ENCODE measurements at places on chromosomes 3 and 15.

DNA sequence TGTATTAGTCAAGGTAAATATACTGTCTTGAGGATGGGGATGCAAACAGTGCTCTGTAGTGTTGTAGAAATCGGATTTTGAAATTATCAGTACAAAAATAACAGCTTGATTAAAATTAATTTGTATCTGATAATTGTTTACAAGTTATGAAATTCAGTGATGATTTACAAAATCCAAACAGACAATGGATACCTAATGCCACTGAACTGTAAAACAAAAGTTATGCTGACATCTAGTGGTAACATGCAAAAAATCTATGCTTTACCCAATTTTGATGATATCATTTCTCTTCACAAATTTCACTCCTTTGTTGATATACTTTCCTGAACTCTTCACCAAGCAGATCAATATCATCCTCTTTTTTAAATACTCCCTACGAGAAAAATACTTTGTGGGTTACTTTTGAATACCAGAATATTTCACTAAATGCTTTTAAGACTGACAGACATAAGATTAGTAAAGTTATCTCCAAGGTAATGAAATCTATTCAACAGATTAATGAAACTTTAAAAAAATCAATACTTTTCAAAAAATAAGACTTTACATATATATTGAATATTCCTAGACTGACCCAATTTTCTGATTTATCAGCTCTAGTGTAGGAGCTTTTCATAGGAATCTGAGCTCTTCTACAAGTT is 36.0 kb downstream of the MNS1 start:
- DNase-seq: no peak

DNA sequence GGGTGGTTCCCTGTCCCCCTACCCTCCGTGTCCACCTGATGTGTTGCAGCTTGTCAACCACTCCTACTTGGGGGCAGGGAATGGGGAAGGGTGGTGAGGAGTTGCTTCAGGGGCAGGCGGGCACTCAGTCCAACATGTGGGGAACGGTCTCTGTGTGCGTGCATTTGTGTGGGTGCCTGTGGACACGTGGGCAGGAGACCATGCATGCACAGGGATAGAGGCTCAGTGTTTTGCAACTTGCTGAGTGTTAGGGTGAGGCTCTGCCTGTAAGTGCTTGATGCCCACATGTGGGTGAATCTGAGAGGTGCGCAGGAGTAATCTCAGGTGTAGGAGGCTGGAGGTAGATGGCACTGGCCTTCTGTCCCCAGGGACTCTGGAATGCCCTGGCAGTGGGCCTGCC is 24.4 kb upstream of the TMEM115 start:
- no peak for DNase-seq

DNA sequence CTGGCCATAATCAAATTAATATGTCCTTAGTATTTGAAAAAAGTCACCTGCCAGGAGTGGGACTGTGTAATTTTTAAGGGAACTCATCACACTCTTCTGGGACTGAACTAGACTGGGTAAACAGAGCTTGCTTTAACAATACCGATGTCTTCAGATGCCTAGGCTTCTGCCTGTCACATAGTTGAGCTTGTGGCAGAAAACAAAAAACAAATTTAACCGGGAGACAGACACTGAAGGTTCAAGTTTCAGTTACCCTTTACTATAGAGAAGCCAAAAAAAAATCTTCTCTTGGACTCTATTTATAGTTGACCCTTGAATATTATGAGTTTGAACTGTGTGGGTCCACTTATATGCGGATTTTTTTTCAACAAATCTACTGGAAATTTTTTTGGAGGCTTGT is 10.8 kb downstream of the PPP1R2 start:
- DNase-seq: no peak

- no peak for DNase-seq
These were observed 11.6 kb upstream of the AEN start for GRCh38 chr15:88609344-88610090.

DNA sequence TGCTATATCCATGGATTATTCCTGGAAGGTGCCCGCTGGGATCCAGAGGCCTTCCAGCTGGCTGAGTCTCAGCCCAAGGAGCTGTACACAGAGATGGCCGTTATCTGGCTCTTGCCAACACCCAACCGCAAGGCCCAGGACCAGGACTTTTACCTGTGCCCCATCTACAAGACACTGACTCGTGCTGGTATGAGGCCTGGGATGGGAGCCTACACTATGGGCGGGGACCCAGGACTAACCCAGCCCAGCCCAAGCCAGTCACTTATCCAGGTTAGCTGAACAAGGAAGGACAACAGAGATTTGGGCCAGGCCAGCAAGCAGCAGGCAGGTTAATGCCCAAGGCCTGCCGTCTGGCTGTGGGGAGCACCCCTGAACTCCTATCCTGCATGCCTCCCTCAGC is 45.3 kb downstream of the SEMA3G start:
- no peak for DNase-seq

DNA sequence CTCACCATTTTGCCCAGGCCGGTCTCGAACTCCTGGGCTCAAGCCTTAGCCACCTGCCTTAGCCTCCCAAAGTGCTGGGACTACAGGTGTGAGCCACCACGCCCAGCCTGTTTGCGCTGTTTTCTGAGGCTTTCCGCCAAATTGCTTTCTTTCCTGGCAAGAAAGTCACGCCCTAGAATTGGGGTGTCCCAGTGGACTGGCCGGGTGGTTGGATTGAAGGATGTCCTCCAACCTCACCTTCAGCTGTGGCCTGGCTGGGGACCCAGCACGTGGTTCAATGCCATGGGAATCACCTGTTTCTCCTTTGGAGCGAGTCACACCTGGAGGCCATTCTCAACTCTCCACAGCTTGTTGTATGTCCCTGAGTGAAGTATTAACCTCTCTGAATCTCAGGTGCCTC is 5.8 kb upstream of the ANKDD1A start:
- no peak for DNase-seq

DNA sequence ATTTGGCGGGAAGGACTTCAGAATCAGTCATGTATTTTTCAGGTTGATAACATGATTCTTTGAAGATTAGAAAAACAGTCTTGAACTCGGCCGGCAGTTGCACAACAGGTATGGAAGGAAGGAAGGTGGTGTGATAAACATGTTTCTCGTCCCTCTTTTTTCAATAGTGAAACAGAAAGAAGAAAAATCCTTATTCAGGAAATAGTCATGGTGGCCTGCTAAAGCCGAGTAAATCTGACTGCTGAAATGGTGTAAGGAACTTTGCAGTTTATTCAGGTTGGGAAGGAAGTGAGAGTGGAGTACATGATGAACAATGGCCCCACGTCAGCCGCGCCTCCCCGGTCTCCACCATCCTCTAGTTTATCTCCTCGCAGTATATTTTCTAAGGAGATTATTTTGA is 6.7 kb downstream of the RASGRP1 start:
- DNase-seq: no peak

GRCh38 chr3:50008931-50009330 is 69.0 kb downstream of the RBM6 start:
- DNase-seq: no peak

- DNase-seq: no peak
These were observed 94.2 kb upstream of the THRB start for GRCh38 chr3:24588629-24589512.

GRCh38 chr15:59994526-59994887 is 9.6 kb upstream of the FOXB1 start:
- DNase-seq: no peak

GRCh38 chr3:128107834-128108233 is 15.8 kb downstream of the RUVBL1 start:
- no peak for DNase-seq

DNA sequence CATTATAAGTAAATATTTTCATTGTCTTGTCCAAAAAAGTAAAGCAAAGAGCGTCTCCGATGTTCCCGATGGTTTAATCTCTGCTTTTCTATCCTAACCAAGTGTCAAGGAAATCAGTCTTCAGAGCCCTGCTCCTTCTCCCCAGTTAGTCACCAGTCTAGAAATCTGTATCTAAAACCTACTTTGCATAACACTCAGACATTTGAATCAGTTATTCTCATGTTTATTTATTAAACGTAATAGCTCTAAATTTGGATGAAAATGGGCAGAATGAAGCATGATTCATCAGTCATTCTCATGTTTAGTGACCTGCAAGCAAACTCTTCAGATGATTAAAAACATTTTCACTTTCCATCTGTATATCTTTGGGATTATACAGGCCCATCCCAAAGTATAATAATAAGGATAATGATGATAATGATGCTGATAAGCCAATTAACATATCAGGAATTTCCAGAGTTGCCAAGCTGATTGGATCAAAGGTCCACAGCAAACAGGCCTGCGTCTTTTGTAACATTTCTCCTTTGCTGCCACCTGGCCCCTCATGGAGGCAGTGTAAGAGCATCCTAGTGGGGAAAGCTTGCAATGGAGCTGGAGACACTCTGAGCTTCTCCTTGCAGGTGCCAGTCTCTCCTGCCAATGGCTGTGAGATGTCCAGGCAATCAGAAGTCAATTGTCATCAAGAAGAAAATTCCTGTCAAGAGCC is 273.9 kb downstream of the IGSF11 start:
- no peak for DNase-seq

GRCh38 chr3:183254487-183255347 is 1.7 kb downstream of the B3GNT5 start:
- DNase-seq: peak; percentile 44

- peak; percentile 48 for DNase-seq
These were observed 567 bp downstream of the TICRR start for GRCh38 chr15:89575656-89576416.

DNA sequence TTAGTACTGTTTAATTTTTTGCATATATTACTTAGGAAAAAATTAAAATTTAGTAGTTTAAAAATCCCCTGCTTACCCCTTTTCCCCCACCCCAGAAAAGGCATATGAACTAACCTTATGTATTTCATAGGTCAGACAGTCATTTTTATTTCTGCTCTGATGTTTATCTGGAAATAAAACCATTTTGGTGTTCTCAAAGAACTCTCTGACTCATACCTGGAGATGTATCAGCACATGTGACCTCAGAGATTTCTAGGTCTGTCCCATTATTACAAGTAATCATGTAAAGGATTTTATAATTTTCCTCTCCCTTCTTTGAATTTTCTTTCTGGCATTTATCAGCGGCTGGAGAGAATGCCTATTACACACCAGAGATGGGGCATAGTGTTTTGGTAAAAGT is 14.1 kb upstream of the CCR8 start:
- DNase-seq: no peak

DNA sequence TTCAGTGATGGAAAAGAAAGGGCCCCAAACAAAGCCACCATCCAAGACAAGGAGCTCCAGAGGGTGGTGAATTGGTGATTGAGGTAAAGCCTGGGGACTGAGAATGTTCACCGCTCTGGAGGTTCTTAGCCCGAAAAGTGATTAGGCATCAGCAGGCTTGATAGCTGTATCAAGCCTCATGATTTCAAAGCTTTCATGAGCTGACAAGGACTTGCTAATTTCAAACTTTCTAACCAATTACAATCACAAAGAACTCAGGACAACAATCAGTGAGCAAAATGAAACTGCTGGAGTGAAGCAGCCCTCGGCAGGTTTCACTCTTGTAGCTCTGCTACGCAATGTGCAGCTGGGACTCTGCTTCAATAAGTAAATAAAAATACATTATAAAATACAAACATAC is 391.3 kb downstream of the TIGIT start:
- DNase-seq: no peak

- DNase-seq: no peak
These were observed 5.7 kb upstream of the APEH start for GRCh38 chr3:49668414-49668797.

- DNase-seq: no peak
These were observed 36.9 kb downstream of the PCSK6 start for GRCh38 chr15:101452572-101452971.

GRCh38 chr3:142817897-142818296 is 71.0 kb downstream of the PCOLCE2 start:
- DNase-seq: no peak

DNA sequence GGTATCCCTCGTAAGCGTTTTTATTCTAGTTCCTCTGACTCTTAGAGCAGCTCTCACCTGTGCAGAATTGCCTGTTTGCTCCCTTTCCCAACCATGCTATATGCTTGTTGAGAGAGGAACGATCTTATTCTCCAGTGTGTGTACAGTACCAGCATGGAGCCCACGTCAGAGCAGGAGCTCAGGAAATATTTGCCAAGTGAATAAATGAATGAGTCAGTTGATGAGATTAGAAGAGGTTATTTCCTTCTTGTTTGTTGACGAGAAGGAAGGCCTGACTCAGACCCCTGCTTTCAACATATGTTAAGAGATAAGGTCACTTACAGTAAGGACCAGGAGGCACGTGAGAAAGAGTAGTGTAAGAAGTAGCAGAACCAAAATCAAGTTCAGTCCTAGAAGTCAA is 106.3 kb upstream of the ABHD17C start:
- DNase-seq: no peak

- DNase-seq: no peak
These were observed 14.6 kb downstream of the C2CD4B start for GRCh38 chr15:62150445-62150844.

DNA sequence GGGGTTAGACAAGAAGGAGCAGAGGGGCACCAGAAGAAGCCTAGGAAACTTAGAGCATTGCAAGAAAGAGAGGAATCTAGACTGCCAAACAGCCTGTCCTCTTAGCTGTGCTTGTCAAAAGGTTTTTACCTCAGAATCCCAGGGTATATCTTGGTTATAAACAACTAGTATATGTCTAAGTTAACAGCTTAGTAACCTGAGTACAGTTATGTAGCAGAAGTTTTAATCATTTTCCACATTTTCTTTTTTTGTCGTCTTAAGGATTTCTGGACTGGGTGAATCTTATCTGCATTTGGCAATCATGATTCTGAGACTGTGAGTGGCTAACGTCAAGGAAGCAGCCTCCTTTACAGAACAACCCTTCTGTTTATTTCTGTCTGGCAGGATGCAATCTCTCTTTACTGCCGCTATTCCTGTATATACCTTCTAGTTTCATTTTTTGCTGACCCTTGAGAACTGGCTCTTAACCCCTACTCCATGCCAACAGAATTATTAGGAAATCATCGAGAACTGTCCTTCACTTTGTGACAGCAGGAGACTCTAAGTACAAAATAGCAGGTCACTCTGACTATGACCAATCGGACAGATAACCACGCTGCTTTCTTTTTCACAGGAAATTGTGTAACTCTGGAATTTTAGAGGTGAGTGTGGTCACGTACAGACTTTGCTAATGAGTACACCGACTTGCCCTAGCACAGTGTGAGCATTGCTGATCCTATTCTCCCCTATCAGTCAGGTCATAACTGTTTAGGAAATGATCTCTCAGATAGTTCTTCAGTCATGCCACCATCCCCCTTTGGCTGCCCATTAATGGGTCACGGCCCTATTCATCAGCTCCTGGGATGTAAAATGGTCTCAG is 3.3 kb upstream of the CP start:
- peak; percentile 35 for DNase-seq

- DNase-seq: no peak
These were observed 91.4 kb upstream of the POU1F1 start for GRCh38 chr3:87367736-87368135.

DNA sequence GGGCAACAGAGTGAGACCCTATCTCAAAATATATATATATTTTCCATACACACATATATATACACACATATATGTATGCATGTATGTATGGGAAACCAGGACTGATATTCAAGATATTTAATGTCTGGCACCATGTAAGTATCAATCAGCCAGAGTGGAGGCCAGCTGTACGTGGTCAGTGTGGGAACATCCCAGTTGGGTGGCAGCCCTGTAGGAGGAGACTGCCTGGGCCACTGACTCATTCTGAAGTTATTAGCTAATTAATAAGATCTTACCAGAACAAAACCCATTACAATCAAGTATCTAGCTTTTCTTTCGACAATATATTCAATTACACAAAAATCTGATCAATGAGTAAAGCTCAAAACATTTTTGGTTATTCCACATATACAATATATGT is 85.1 kb upstream of the OCA2 start:
- no peak for DNase-seq
